Aorta (tissue), 5 donors: ENCODE measurements at places on chromosomes 6 and 20. TPM values are rescaled to one million over a fixed set of nuclear protein-coding genes. Genes with fewer than 3 reads are reported as not detected.
A peak's percentile ranks its signal among the peaks of the same experiment; 100 is the strongest.

Gene NFATC2
- total RNA-seq, result 11.7 TPM

Gene GSTA2
- not detected for total RNA-seq

Gene ZSCAN16
- total RNA-seq, result 4.4 TPM

Gene COX4I2
- 9.5 TPM for total RNA-seq

DNA sequence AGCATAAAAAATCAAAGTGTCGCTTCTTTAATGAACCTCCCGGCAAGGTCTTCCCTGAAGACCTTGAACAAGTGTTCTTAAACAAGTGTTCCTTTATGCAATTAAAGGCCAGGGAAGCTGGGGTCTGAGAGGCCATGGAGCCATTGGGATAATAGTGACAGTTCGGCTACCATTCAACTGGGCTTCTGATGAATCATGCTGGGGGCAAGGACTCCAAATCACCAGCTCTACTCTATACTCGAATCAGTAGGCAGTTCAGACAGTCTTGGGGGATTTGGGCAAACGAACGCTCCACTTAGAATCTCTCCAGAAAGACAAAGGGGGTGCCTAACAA, 34.7 kb upstream of the EZR start:
- H3K27ac ChIP-seq, result no peak overlapping the region
- DNase-seq, result no peak
- no peaks in the 10 kb centered on the region for H3K4me1 ChIP-seq
- H3K4me3 ChIP-seq, result no peak overlapping the region
- no peaks in the 10 kb centered on the region for H3K36me3 ChIP-seq
- H3K27me3 ChIP-seq, result no peaks in the 10 kb centered on the region

GRCh38 chr6:126633373-126633772, 293.5 kb downstream of the CENPW start:
- no peak for DNase-seq
- H3K27ac ChIP-seq, result no peak overlapping the region
- no peaks in the 10 kb centered on the region for H3K4me1 ChIP-seq
- H3K4me3 ChIP-seq, result no peak overlapping the region

- H3K27ac ChIP-seq, result no peak overlapping the region
- no peaks in the 10 kb centered on the region for H3K4me1 ChIP-seq
- no peaks in the 10 kb centered on the region for H3K36me3 ChIP-seq
- H3K27me3 ChIP-seq, result no peaks in the 10 kb centered on the region
- no peak for DNase-seq
- no peak overlapping the region for H3K4me3 ChIP-seq
Measured at GRCh38 chr6:88493717-88494116, 327.6 kb upstream of the CNR1 start.

DNA sequence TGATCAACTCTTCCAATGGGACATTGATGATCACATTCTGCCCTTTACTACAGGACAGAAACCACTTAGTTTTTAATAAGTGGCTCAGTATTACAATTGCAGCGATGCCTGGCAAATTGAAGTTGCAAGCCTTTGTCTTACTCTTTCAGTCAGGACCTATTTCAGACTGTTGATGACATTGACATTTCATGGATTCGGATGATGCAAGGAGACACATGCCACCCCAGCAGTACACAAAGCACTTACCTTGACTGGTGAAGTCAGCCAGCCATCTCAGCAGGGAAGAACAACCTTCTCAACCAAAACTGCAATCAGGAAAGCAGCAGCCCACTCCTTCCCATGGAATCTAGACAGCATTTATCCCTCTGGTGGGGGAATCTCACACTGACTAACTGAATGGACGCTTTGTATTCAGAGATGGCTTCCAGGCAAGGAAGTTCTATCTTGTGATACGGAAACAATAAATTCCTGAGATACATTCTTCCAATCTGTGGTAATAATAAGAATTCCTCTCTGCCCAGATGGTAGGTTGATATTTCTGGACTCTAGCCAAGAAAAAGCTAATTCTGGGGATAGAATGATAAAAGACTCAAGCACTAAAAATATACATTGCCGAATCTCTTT, 24.8 kb downstream of the NFYA start:
- DNase-seq, result no peak
- H3K4me1 ChIP-seq, result peaks cover 8% of the 10 kb centered on the region
- H3K27me3 ChIP-seq, result no peaks in the 10 kb centered on the region
- no peak overlapping the region for H3K4me3 ChIP-seq

DNA sequence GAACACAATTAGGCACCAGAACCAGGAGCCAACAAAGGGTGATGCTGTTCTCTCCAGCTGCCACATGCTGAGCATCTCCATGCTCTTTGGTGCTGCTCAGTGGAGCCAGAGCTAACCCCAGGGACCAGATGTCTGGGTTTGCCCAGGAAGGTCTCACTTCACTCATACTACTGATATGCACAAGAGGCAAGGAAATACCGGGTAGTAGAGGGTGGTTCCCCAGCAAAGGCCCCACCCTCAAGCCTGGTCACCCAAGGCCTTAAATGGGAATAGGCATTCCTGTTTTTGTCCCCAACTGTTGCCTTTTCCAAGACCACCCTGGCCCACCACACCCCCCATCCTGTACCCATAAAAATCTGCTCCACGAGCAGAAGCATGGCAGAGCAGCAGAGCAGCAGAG, 204.5 kb upstream of the TAB2 start:
- no peaks in the 10 kb centered on the region for H3K27me3 ChIP-seq
- H3K27ac ChIP-seq, result no peak overlapping the region
- DNase-seq, result no peak
- H3K4me3 ChIP-seq, result no peak overlapping the region

DNA sequence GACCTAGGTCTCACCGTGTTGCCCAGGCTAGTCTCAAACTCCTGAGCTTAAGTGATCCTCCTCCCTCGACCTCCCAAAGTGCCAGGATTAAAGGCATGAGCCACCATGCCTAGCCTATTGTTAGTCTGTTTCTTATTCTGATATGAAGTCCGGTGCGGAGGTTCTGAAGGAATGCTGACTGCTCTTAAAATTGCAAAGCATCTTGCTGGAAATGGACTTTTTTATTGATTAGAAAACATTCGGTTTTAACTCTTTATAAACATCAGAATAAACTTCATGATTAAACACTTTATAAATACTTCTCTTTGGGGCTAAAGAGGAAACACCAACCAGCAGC, 3.2 kb downstream of the TNFAIP3 start:
- H3K27ac ChIP-seq, result no peak overlapping the region
- no peaks in the 10 kb centered on the region for H3K27me3 ChIP-seq
- no peaks in the 10 kb centered on the region for H3K4me1 ChIP-seq

GRCh38 chr6:154604119-154604518, 93.6 kb upstream of the CNKSR3 start:
- no peak overlapping the region for H3K27ac ChIP-seq
- no peak for DNase-seq
- no peaks in the 10 kb centered on the region for H3K4me1 ChIP-seq
- no peaks in the 10 kb centered on the region for H3K36me3 ChIP-seq
- H3K4me3 ChIP-seq, result no peak overlapping the region

DNA sequence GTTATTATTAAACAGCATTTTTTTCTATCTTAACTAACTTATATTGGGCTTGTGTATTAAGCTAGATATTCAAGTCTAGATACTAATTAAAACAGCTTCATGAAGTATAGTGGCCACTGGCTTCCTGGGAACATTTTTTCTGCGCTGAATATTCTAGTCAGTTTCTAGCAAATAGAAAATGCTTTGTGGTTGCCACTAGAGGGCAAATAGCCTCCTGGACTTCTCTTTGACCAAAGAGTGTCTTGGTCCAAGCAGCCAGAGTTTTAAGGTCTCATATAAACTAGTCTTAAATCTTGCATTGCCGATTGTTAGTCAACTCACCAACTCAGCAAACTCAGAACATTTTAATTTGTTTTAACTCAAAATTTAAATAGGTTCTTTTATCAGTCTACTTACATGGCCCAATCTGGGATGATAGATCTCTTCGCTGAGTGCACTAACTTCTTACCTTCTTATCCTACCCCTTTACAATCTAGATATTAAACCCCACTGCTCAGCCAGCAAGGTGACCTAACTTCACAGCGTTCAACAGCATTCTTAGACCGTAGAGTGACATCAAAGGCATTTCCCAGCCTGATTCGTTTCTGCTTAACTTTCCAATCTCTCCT, 24.6 kb upstream of the ID4 start:
- no peak for DNase-seq
- H3K36me3 ChIP-seq, result no peaks in the 10 kb centered on the region
- no peaks in the 10 kb centered on the region for H3K4me1 ChIP-seq
- H3K27ac ChIP-seq, result no peak overlapping the region

GRCh38 chr6:11278207-11278559, 45.7 kb upstream of the NEDD9 start:
- no peak for DNase-seq
- peaks cover 2% of the 10 kb centered on the region for H3K4me1 ChIP-seq
- H3K27me3 ChIP-seq, result no peaks in the 10 kb centered on the region
- no peaks in the 10 kb centered on the region for H3K36me3 ChIP-seq

- H3K4me3 ChIP-seq, result peak overlapping the region; percentile 35
- no peaks in the 10 kb centered on the region for H3K27me3 ChIP-seq
- DNase-seq, result no peak
- no peaks in the 10 kb centered on the region for H3K4me1 ChIP-seq
Measured at GRCh38 chr20:38164624-38165088, 414 bp downstream of the TGM2 start.

- no peaks in the 10 kb centered on the region for H3K4me1 ChIP-seq
- no peak overlapping the region for H3K27ac ChIP-seq
- H3K27me3 ChIP-seq, result no peaks in the 10 kb centered on the region
- DNase-seq, result no peak
- H3K36me3 ChIP-seq, result no peaks in the 10 kb centered on the region
- H3K4me3 ChIP-seq, result no peak overlapping the region
Measured at GRCh38 chr20:4673371-4674001, 48.2 kb upstream of the PRND start.

DNA sequence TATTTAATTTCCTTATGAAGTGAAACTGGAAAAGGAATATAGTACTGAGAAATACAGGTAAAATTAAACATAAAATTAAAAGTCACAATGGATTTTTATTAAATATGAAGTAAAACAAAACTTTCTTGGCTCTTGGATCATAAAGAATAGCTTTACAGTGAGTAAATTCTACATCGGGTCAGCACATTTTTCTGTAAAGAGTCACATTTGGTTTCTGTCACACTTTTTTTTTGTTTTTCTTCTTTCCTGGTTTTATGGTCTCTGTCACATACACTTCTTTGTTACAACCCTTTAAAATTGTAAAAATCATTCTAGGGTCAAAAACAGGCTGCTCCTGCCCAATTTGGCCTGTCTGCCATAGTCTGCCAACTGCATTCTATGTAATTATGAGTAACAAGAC, 254.4 kb upstream of the POU3F2 start:
- H3K4me1 ChIP-seq, result no peaks in the 10 kb centered on the region
- H3K27me3 ChIP-seq, result no peaks in the 10 kb centered on the region
- no peak overlapping the region for H3K4me3 ChIP-seq
- DNase-seq, result no peak
- H3K36me3 ChIP-seq, result no peaks in the 10 kb centered on the region

DNA sequence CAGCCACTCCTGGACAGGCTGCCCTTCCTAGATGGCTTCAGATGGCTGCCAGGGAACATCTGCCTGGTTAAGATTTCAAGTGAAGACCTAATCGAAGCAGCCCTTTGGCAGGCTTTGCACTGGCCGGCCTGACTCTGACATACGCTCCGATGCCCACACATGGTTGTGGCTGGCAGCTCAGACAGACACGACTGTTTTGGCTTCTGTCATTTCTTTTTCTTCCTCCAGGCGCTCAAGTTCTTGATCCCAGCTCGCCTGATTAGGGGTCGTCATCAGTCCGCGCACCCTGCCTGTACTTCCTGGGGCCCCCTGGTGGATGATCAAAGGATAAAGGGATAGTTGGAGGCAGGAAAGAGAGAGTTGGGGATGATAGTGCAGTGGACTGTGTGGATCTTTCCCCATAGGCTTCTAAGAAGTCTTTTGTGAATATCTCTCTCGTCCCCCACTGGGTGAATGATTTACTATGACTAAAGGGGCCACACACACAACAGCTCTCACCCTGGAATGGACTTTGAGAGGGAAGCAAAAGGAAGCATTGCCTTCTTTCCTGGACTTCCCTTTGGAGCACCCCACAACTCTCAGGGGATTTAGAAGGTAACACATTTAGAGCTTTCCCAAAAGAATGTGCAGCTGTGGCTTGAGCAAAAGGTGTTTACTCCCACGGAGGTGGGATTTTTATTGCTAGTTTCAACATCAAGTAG, 21.4 kb upstream of the TRAM2 start:
- no peak overlapping the region for H3K27ac ChIP-seq
- no peak overlapping the region for H3K4me3 ChIP-seq
- peaks cover 2% of the 10 kb centered on the region for H3K4me1 ChIP-seq
- H3K36me3 ChIP-seq, result no peaks in the 10 kb centered on the region
- DNase-seq, result peak; percentile 84

DNA sequence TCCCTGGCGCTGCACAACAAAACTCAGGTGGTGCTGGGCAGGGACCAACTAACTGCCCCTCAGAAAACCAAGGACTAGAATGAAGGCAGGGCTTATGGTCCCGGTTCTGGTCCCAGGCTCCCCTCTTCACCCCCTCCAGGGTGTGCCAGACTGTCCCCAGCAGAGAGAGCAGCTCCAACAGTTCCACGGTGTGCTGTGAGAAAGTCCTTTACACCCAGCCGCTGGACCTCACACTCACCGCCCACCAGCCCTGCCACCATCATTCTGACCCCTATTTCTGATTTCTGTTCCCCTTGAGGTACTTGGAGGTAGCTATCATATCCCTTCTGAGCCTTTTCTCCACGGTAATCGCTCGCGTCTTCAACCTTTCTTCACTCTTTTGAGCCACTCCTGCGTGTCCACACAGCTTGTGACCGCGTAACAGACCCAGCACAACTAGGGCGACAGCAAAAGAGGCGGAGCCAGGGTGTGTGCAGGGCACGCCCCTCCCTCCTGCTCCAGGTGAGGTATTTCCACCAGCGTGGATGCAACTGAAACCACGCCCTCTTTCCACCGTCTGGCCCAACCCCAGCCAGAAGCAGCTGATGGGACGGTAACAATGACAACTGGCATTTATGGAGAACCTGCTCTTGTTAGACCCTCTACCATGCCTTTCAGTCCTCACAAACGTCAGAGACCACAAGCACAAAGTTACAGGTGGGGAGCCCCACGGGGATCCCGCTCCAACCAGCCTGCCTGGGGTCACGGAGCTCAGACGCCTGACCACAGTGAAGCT, 2.3 kb downstream of the PXDC1 start:
- H3K4me3 ChIP-seq, result peak overlapping the region; percentile 98
- no peaks in the 10 kb centered on the region for H3K36me3 ChIP-seq

- no peaks in the 10 kb centered on the region for H3K36me3 ChIP-seq
- H3K4me3 ChIP-seq, result no peak overlapping the region
- DNase-seq, result no peak
- H3K4me1 ChIP-seq, result no peaks in the 10 kb centered on the region
Measured at GRCh38 chr20:51346686-51347485, 195.6 kb downstream of the NFATC2 start.
